ENCODE measurements at places on chromosomes 1 and 21.

DNA sequence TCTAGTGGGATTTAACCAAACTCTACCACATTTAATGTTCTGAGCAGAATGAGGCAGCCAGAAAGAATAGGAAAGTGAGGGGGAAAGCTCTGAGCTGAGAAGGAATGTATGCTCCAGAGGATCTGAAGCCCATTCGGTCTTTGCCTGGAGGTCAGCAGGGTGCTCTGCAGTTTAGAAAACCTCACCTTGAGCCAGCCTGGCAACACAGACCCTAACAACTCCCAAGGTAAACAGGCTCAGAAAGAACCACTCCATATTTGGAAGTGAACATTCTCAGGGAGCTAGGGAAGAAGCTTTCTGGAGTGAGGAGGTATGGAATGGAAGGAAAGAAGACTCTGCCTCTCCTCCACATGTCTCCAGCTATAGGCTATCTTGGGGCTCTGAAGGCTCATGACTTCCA, 398.8 kb downstream of the SEC16B start:
- no peak for DNase-seq

- DNase-seq: no peak
Measured at GRCh38 chr1:25909040-25909439, 2.8 kb upstream of the STMN1 start.

DNA sequence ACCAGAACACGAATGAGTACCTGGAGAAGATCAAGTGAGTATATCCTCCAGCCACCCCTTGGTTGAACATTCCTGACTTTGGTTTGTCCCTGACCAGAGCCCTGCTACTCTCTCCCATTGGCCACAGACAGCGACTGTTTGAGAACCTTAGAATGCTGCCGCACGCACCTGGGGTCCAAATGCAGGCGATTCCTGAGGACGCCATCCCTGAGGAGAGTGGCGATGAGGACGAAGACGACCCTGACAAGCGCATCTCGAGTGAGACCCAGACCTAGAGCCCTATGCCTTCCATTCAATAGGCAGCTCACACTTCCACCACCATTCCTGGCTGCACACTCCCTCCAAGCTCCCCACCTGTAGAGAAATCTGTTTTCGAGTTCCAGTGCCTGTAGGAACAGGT, 4.5 kb downstream of the MARCKSL1 start:
- no peak for DNase-seq

DNA sequence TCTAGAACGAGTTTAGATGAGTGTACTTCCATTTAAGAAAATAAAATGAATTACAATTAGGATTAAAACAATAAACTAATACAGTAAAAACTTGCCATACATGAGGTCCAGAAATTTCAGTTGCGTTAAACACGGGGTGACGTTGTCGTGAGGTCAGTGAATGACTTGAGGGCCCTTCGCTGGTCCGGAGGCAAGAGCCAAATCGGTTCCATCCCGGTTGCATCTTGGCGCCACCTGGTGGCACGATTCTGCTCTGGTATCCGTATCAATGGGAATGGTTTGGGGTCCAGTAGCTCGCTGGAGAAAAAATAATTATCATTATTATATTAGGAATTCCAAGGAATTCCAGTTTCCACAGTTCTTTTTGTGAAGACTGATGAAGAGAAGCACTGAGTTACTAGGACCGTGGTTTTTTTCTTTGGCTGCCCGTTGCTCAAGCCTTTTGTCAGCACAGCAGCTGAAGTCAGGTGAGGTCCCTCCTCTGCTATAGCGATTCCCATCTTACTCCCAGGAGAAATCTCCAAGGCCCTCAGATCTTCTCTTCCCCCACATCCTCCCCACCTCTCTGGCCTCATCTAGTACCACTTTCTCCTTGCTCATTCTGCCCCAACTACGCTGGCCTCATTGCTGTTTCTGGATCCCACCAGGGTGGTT, 161.4 kb downstream of the SLC35F3 start:
- peak; percentile 70 for DNase-seq

DNA sequence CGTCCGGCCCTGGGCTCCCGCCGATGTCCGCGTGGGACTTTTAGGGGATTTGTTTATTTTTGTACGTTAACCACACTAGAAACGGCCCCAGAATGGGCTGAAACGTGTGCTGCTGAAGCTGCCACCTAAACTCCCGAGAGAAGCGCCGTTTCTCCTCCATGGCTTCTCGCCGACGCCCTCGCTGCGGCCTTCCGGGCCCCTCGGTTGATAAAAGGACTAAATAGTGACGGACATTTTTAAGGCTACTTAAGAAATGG, 678 bp upstream of the PTTG1IP start:
- peak; percentile 36 for DNase-seq

GRCh38 chr1:240811256-240811655, 199.3 kb upstream of the GREM2 start:
- DNase-seq: no peak

GRCh38 chr1:177256153-177257075, 85.7 kb downstream of the BRINP2 start:
- no peak for DNase-seq

GRCh38 chr21:43972850-43973633, 39.1 kb upstream of the TRAPPC10 start:
- DNase-seq: no peak

DNA sequence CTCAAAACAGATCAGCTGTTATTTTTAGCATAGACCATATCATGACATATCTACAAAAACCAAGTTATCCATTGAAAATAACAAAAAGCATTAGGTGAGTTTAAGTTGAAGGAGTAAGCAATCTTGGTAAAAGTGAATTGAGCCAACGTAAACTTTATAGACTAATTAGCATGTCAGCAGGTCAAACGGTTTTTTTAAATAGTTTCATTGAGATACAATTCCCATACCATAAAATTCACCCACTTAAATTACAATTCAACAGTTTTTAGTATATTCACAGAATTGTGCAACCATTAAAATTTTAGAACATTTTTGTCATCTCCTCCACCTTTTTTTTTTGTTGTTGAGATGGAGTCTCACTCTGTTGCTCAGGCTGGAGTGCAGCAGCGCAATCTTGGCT, 92.1 kb downstream of the TGFBR3 start:
- DNase-seq: no peak

GRCh38 chr1:157469752-157470675, 82.3 kb downstream of the FCRL5 start:
- DNase-seq: no peak

DNA sequence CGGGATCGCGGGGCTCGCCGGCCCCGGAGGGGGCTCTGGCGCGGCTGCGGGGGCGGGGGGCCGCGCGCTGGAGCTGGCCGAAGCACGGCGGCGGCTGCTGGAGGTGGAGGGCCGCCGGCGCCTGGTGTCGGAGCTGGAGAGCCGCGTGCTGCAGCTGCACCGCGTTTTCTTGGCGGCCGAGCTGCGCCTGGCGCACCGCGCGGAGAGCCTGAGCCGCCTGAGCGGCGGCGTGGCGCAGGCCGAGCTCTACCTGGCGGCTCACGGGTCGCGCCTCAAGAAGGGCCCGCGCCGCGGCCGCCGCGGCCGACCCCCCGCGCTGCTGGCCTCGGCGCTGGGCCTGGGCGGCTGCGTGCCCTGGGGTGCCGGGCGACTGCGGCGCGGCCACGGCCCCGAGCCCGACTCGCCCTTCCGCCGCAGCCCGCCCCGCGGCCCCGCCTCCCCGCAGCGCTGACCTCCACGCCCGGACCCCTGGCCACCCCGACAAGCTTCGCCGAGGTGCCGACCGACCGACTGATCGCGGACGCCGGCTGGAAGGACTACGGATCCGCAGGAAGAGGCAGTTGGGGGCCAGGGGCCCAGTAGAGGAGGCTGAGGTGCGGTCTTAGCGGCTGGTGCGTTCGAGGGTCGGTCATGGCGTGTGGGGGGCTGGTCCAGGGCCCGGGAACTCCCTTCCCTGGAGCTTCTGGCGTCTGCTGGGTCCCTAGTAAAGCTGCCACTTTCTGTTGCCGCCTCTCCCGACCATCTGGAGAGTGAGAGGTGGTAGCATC, 711 bp downstream of the TRNP1 start:
- DNase-seq: peak; percentile 27

- peak; percentile 29 for DNase-seq
Measured at GRCh38 chr1:119141020-119141424, 569 bp upstream of the WARS2 start.

DNA sequence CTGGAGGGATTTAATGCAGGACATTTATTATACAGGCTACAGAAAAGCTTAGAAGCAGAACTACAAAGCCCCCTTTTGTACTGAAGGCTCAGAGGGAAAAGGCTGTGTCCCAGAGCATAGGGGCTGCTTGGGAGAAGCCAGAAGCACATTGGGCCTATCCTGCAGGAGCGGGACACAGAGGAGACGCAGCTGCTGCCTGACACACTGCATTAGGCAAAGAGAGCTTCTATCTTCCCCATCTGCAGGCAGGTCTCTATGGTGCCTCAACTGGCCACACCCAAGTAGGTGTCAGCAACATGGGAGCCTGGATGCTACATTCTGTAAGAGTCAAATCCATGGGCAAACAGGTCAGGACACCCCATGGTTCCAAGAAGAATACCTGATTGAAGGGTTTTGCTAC, 595.9 kb downstream of the AJAP1 start:
- no peak for DNase-seq

- no peak for DNase-seq
Measured at GRCh38 chr1:8740034-8740449, 77.4 kb downstream of the RERE start.

DNA sequence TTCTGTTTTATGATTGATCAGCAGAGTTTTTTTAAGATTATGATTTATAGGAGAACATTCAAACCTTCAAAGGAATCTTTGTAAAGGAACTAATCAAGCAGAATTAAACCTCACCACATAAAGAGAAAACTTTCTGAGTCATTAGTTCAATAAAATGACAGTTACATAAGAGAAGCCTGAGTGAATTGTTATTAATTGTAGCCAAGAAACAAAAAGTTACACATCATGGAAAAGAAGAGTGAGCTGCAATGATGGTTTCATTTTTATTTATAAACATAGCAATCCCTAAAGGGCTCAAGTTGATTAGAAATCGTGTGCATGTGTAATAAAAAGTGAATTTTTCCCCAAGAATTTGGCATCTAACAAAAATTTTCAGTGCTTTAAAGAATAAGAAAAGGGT, 731.4 kb downstream of the LTN1 start:
- no peak for DNase-seq

- no peak for DNase-seq
Measured at GRCh38 chr1:48760857-48761256, 15.8 kb downstream of the BEND5 start.

- no peak for DNase-seq
Measured at GRCh38 chr1:112558634-112559033, 49.9 kb downstream of the WNT2B start.

DNA sequence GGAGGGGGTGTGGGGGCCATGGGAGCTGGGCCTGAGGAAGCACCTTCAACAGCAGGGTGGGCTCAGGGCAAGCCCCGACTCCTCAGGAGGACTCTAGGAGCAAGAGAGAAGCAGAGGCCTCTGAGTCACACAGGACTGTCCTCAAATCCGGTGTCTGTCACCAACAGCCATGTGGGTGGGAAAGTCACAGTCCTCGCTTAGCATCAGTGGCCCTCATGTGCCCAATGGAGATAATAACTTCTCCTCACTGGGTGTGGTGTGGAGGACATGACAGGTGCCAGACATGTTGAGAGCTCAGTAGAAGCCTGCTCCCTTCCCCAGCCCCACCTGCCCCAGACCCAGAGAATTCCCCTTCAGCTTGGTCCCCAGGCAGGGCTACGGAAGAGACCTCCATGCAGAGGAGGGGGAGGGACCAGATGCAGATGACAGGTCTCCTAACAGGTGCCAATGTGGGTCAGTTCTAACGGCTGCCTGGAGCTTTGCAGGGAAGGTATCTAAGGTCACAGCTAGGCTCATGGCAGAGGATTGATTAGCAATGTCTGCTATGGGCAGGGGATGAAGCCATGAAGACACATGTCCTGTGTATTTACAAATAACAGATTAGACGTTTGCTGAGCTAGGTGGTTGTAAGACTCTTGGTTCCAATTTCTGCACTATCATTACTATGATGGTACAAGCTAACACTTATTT, 30.2 kb downstream of the TTC39A start:
- no peak for DNase-seq

DNA sequence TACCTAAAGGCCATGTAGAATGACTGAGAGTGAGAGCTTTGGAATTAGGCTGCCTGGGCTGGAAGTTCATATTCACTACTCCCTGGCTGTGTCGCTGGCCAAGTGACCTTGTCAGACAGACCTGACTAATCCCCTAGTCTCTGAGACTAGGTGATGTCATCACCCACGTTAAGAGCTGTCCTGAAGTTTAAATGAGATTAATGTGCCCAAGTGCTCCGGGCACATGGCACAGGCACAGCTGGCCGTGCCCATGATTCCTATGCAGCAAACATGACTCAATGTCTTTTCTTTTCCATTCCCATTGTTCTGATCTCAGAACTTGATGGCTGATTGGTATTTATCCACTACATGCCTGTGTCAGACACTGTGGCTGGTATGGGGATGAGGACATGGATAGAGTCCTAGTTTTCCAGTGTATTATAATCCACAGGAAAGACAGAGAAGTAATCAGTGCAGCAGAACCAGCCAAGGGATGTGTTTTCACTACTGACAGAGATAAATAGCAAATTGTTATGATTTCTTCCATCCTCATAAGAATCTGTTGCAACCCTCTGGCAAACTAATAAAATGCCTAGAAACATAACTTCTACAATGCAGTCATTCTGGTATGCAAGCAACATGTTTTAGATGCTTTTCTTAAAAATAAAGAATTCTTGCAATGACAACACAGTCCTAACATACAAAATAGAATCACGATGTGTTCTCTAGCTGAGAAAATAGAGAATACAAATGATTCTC, 180.9 kb downstream of the PCP4 start:
- no peak for DNase-seq

DNA sequence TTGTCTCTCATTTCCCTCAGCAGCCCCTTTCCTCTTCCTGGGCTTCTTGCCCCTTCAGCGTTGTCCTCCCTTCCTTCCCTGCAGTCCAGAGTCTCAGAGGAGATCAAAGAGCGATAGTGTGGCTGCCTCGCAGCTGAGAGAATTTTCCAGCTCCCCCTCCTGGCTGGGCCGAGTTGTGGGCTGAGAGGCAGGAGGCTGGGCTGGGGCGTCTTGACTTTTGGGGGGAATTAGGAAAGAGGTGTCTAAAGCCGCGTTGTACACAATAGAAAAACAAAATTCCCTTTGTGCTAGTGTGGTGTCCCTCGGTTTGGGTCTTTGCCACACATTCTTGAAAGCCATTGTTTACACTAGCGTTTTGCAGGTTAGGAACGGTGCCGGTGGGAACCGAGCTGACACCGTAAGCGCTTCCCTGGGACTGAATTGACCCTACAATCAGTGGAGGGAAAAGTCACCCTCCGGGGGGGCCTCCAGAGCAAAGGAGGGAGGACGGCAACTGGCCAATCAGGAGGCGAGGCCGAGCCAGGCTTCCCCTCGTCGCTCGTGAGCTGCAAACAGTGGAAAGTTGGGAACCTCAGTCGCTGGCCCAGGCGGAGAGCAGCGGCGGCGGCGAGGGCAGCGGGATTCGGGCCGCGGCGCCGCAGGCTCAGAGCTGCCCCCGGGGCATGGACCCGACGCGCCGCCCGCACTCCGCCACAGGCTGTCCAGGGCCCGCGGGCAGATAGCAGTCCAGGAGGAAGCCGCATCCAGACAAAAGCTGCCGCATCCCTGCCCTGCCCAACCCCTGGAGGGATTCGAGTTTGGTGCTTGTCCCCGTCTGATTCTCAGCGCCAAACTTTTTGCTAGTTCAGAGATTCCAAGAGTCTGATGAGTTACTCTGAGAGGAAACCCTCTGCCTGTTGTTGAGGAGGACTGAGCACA, at the start of gene HMCN1:
HMCN1 (plus strand) TSS at position 574 of the 918 bp plus-strand sequence. CDS start 389 bp downstream, outside the sequence.
- DNase-seq: no peak

GRCh38 chr1:151060657-151061421, 642 bp downstream of the MLLT11 start:
- DNase-seq: no peak

GRCh38 chr1:212607913-212608391, 609 bp upstream of the ATF3 start:
- DNase-seq: no peak

GRCh38 chr1:28180306-28181305, 4.1 kb upstream of the PTAFR start:
- no peak for DNase-seq

Measured in CD4-positive, alpha-beta T cell treated with Interleukin-6 for 4 hours (primary cell).